Substantia nigra (tissue), 51 donors: ENCODE measurements at places on chromosomes 7 and 10.

- DNase-seq: no peak
Measured at GRCh38 chr7:1632916-1633785, 36.9 kb upstream of the ELFN1 start.

GRCh38 chr10:87092861-87093631 is 1.6 kb downstream of the GLUD1 start:
- no peak for DNase-seq

DNA sequence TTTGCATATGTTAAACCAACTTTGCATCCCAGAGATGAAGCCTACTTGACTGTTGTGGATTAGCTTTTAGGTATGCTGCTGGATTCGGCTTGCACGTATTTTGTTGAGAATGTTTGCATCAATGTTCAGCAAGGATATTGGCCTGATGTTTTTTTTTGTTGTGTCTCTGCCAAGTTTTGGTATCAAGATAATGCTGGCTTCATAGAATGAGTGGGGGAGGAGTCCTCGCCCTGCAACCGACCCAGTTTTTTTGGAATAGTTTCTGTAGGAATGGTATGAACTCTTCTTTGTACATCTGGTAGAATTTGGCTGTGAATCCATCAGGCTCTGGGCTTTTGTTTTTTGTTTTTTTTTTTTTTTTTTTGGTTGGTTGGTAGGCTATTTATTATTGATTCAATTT is 147.9 kb downstream of the AHR start:
- DNase-seq: no peak

- no peak for DNase-seq
Measured at GRCh38 chr7:139765143-139765542, 12.7 kb downstream of the HIPK2 start.

- no peak for DNase-seq
Measured at GRCh38 chr7:158977981-158978380, 121.6 kb downstream of the DYNC2I1 start.

- DNase-seq: no peak
Measured at GRCh38 chr7:135519233-135519688, 9.4 kb upstream of the CNOT4 start.

DNA sequence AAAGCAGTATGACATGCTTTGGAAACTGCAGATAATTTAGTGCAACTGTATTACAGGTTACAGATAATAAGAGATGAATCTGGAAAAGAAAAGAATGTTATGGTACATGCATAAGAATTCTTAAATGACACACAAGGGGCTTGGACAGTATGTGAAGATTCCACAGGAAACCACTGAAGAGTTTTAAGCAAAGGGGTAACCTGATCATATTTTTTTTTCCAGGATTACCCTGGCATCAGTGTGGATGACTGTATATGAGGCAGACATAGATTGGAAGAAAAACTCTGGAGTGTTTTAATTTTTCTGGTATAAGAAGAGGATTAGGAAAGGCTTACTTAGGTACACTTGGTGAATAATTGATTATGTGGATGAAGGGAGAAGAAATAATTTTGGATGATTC is 8.1 kb downstream of the TFPI2 start:
- DNase-seq: no peak

DNA sequence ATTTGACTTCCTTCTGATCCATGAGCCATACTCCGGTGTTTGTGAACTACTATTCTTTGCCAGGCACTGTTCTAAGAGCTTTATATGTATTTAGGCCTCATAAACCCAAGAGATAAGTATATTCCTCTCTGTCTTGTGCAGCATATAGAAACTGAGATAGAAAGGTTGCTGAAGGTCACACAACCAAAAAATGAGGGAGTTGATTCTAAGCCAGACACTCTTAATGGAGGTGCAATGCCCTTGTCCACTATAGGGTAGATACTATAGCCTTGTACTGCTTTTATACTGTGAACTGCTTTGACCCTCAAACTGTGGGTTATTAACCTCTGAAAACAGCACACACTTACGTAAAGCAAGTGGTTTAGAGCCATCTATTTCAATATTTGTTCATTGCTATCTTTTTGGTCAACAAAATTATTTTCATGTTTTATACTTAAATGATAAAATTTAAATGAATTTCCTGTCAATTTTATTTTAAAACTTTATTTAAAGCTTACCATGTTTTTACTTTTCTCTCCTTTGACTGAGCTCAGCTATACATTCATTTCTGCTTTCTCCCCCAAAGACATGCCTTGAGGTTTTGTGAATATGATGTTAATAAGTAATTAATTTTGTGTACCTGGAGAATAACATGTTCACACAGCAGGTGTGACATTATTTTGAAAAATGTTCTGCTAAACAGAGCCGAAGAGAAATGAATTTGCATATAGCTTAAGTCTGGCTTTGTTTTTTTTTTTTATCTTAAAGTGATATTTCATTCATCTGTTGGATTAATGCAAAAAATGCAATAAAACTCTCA is 687.3 kb downstream of the DNAJB9 start:
- no peak for DNase-seq

DNA sequence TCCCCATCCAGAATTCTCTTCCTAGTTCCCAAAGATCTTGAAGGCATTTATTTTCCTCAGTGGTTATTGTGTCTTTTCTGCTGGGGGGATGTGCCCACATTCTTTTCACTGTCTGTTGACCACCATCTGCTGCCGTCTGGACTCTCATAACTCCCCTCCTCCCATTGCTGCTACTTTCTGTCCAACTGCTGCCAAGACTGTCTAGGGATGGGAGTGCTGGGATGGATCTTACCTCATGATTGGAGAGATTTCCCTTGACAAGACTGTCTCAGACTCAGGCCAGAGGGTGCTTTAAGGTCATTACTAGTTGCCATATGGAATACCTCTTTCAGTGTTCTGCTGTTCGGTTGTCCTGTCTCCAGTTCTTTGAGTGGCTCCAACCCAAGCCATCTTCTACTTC is 141.6 kb downstream of the C1GALT1 start:
- DNase-seq: no peak

- DNase-seq: no peak
Measured at GRCh38 chr10:69065406-69066361, 22.2 kb upstream of the SRGN start.

DNA sequence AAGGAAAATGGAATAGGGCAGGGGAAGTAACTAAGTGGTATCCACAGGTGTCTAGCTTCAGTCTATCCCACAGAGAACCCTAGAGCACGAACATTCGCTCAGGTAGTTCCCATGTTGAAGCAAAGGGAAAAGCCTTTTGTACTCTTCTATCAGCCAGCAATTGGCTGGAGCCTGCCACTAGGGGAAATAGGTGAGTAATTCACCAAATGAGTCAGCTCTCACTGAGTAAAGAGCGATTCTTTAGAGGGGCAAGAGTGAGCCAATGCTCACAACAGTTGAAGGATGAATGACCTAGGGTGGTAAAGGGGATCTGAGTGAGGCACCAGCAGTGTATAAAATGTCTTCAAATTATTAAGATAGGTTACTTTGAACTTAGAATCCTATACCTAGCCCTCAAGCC is 94.1 kb upstream of the ZNF800 start:
- no peak for DNase-seq

GRCh38 chr10:24569330-24569796 is 154.3 kb downstream of the ARHGAP21 start:
- no peak for DNase-seq

DNA sequence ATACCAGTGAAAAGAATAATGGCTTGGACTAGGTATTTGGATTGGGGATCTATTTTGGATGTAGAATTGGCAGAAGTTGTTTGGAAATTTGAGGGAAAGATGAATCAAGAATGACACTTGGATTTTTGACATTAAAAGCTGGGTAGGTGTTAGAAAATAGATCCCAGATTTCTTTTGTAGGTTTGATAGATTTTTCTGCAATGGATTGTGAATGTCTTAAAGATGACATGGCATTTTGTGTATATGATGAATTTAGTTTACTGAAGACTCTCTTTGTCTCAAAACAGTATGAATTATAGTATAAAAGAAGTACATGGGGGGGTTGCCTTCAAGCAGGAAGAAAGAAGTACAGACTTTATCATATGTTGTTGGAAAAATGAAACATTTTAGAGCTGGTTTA is 75.8 kb downstream of the MPLKIP start:
- no peak for DNase-seq

- no peak for DNase-seq
Measured at GRCh38 chr10:6240254-6240653, 37.5 kb downstream of the PFKFB3 start.

- DNase-seq: no peak
Measured at GRCh38 chr10:100742936-100743335, 2.4 kb upstream of the PAX2 start.

GRCh38 chr7:44287488-44288380 is 37.7 kb downstream of the CAMK2B start:
- DNase-seq: no peak

GRCh38 chr10:7857262-7857661 is 39.0 kb downstream of the TAF3 start:
- peak; percentile 10 for DNase-seq

- DNase-seq: no peak
Measured at GRCh38 chr10:25078658-25079431, 62.4 kb downstream of the THNSL1 start.

DNA sequence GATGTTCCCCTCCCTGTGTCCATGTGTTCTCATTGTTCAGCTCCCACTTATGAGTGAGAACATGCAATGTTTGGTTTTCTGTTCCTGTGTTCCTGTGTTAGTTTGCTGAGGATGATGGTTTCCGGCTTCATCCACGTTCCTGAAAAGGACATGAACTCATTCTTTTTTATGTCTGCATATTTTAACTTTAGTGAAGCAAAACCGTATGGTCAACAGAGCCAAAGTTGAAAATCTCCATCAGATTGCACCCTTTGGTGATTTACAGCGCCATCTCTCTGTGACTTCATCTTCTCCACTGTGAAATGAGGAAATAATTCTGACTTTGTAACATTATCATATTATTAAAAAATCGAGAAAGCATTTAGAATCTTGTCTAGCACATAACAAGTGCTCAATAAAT is 132.3 kb upstream of the PLXDC2 start:
- DNase-seq: no peak

DNA sequence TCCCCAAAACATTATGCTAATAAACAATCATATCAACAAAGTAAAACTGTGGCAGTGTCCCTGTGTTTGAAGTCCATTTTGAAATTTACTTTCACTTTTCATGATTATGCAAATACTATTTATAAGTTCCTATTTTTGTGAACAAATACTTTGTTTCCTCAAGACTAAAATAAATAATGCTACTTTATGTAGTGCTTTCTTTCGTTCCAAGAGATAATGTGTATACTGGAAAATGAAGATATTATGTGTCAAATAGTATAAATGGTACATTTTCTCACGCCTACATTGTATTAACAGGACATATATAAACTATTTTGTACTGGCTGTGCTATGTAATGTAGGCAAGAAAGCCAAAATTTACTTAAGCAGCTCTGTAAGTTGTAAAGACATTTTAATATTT is 136.3 kb downstream of the MALRD1 start:
- DNase-seq: no peak

- DNase-seq: no peak
Measured at GRCh38 chr10:70302292-70302691, 18.5 kb upstream of the NPFFR1 start.

DNA sequence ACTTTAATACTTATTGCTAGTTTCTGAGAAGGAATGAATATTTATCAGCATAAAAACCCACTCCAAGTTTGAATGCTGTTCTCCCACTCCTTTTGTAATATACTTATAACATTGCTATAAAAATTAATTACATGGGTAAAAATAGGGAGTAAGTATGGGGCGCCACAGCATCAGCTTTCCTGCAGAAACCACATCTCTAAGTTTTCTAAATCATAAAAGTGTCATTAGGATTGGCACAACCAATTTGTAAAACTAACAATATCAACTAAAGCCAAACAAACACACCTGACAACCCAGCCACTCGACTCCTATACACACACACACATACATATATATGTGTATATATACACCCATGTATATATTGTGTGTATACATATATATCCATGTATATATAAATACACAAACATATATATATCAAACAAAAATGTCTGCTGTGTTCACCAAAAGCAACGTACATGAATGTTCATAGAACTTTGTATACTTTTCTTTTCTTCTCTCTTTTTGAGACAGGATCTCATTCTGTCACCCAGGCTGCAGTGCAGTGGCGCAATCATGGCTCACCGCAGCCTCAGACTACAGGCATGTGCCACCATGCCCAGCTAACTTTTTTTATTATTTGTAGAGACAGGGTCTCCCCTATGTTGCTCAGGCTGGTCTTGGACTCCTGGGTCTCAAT is 14.8 kb upstream of the LRRC17 start:
- no peak for DNase-seq

GRCh38 chr10:79418886-79419595 is 26.4 kb downstream of the ZCCHC24 start:
- no peak for DNase-seq

DNA sequence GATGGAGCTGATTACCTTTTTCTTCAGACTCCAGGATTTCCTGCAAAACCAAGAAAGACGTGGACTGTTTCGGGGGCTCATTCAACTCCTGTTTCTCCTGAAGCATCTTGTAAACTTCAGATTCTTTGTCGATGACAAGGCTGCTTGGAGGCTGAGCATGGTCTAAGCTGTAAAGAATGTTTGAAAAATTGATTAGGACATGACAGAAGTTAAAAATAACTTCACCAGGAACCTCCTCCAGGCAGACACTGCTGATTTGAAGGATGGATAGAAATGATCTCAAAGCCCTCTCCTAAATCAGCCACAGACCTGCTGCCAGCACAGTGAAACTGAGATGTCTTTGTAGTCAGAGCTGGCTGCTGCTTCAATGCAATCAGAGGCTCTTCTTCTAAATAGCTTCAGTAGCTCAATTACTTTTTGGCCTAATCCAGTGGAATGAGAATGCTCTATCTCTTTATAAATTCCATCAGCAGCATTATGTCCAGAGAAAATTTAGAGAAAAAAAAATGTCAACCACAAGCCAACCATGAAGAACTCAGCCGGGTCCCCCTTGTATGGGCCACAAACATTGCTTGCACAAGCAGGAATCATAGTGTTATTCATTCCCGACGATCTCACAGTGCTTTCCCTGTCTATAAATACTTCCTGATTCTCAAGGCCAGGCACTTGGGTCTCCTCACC is 43.5 kb downstream of the PDLIM1 start:
- no peak for DNase-seq

GRCh38 chr7:75928568-75928914 is 13.6 kb downstream of the POR start:
- DNase-seq: no peak

DNA sequence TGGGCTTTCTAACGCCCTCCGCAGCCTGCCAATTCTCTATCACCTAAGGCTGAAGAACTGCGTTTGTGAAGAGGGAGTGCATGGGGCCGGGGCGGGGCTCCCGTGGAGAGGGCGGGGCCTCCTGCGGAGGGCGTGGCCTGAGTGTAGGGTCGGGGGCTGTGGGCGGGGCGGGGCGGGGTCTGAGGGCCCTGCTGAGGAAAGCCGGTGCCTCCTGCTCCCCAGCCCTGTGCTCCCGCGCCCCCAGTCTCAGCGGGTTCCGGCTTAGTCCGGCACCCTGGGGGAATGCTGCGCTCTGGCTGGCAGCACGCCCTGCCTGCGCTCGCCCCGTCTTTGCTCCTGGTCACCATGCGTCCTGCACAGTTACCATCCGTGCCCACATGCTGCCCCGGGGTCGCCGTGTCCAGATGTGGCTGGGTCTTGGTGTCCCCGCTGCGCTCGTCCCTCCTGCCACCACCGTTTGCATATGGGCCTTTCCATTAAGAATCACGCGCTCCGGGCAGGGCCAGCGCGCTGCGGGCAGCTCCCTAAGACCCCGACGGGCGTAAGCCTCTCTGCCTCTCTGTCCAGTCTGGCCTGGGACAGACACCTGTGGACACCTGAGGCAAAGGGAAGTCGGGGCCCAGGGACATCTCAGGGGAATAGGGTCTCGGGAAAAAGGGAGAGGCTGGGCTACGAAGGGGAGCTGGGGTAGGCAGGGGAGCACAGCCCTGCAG is 144.0 kb upstream of the RET start:
- DNase-seq: no peak
